Lung (tissue), 17 donors: ENCODE measurements at places on chromosomes 5 and 9. TPM values are rescaled to one million over a fixed set of nuclear protein-coding genes. Genes with fewer than 3 reads are reported as not detected.

DNA sequence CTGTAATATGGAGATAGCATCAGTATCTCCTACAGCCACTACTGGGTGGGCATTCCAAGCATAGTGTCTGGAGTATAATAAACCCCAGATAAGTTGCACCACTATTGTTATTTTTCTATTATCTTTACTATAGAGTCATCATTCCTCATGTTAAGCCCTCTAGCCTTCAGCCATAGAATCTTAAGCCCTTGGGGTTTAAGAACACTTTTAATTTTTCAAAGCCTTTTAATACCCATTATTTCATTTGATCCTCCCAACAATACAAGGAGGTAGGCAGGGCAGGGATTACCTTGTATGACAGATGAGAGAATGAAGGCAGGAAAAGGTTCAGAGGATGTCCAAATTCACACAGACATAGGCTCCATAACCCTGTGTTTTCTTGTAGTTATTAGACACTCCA lies 112.5 kb downstream of the EBF1 start:
- no peak overlapping the region for H3K4me3 ChIP-seq
- H3K27ac ChIP-seq: no peak overlapping the region
- no peaks in the 10 kb centered on the region for H3K36me3 ChIP-seq
- no peak for DNase-seq
- no peaks in the 10 kb centered on the region for H3K27me3 ChIP-seq
- peaks cover 4% of the 10 kb centered on the region for H3K4me1 ChIP-seq

DNA sequence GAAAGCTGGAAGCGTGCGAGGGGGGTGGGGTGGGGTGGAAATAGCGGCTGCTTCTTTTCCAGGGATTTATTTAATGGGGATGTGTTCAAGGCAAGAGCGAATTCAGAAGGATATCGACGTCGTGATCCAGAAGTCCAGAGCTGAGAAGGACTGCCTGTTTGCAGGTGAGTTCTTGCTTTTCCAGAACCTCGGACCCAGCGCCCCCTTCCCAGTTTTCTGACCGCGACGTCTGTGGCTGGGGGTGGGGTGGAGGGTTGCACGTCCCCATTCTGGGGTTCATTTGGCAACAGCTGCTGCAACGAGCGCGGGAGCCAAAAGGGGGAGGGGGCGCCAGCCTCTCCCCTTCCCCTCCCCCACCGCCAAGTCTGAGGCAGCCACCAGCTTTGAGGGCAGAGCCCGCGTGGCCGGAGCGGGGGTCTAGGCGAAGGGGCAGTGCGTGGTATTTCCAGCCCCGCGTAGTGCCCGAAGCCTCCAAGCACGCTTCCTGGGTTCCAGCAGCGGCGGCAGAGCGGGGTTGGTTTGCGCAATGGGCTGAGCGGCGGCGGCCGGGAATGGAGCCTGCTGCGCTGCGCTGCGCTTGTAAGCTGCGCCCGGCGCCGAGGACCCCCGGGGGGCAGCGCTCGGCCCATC lies 701 bp downstream of the PARP8 start:
- H3K27me3 ChIP-seq: no peaks in the 10 kb centered on the region
- peak; percentile 81 for DNase-seq
- no peaks in the 10 kb centered on the region for H3K36me3 ChIP-seq
- peak overlapping the region; percentile 66 for H3K27ac ChIP-seq

Gene DAB2IP
- total RNA-seq: 75.0 TPM

- no peak overlapping the region for H3K27ac ChIP-seq
- H3K4me1 ChIP-seq: no peaks in the 10 kb centered on the region
- H3K4me3 ChIP-seq: no peak overlapping the region
- H3K27me3 ChIP-seq: no peaks in the 10 kb centered on the region
- DNase-seq: no peak
- H3K36me3 ChIP-seq: no peaks in the 10 kb centered on the region
These were observed 248.5 kb downstream of the PRDM9 start for GRCh38 chr5:23755906-23756305.

Gene ANKRD20A1
- total RNA-seq: 0.80 TPM

Gene BTNL3
- not detected for total RNA-seq
